ENCODE measurements at places on chromosomes 7 and 10. TPM values are rescaled to one million over a fixed set of nuclear protein-coding genes. Genes with fewer than 3 reads are reported as not detected.

The CYP2E1 gene
- total RNA-seq, result 2.9 TPM

The GPR146 gene
- 10.3 TPM for total RNA-seq

The KLLN gene
- total RNA-seq, result 1.7 TPM

The GJC3 gene
- total RNA-seq, result not detected

The JAKMIP3 gene
- total RNA-seq, result 0.16 TPM

The XRCC2 gene
- total RNA-seq, result 0.44 TPM

The CLIP2 gene
- 19.1 TPM for total RNA-seq

All from kidney (tissue), 22 donors.